ENCODE measurements at places on chromosomes 6 and 20.

DNA sequence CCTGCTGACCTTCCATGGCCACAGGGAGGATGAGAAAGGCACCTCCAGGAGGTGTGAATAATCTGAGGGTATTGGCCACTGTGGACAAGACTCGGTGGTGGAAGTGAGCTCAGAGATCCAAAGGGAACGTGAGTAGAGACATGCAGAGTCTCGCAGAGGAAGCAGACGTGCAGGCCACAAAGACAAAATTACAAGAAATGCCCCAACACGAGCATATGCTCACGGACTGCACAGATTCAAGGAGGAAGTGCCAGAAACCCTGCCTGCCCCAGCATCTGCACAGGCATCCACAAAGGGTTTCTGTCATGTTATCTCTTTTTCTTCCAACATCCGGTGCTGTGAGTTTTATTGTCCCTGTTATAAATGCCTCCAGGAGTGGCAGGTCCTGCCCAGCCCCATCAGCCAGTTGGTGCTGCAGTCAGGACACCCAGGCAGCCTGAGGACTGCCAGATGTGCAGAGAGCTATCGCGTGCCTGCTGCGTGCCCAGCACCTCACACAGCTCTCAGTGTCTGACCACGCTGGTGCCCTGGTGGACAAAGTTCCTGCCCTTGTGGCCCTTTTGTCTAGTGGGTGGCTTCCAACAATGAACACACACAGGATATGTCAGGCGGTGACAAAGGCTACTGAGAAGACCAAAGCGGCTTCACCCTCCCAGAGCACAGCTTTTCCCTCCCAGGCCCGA, 34.0 kb upstream of the FANCE start:
- no peak for ATAC-seq

DNA sequence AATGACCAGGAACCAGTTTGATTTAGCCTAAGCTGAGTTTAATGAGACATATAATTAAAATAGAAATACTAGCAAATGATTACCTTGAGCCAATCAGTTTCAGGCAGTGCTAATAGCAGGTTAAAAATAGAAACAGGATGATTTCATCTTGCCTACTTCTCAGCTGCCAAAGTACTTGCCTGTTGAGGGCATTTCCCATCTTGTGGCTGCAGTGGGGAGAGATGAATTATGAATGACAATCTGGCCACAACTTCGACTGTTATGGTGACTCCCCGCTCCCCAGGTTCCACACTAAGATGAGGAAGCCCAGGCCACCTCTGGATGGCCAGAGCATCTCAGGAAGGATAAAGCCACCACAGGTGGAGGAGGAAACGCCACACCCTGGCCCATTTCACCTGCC, 31.3 kb downstream of the MBOAT1 start:
- no peak for ATAC-seq

GRCh38 chr20:11686820-11687543, 230.7 kb upstream of the BTBD3 start:
- no peak for ATAC-seq

GRCh38 chr6:159615918-159616317, 77.1 kb downstream of the SOD2 start:
- ATAC-seq, result no peak

DNA sequence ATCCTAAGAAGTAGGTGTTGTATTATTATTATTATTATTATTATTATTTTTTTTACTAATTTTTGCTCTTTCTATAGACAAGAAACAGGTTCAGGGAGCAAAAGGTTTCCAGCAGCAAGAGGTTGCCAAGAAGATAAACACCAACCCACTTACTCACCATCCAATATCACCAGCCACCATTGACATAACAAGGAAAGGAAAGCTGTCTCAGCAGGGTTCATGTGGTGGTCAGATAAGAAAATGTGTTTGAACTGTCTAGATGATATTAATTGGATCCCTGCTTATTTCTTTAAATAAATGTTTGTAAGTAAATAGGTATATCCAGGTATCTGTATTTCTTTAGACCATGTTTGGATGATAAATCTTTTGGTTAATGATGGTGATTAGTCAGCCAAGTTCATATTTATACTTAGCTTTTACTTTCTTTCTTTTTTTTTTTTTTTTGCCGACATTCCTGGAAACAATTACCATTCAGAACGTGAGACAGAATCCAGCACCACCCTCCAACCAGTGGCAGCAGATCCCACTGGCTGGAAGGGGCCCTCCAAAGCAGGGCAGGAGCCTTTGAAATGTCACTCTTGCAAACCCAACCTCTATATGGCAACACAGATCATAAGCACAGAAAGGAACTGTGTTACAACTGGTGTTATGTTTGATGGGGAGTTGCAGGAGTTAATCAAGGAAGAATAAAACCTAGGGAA, 139.2 kb upstream of the ECI2 start:
- no peak for ATAC-seq
